ENCODE measurements at places on chromosomes 7 and 10. TPM values are rescaled to one million over a fixed set of nuclear protein-coding genes. Genes with fewer than 3 reads are reported as not detected.

Gene DMBT1
- not detected for total RNA-seq

Gene NEURL1
- total RNA-seq: 10.0 TPM

Gene GDF10
- not detected for total RNA-seq

Gene C10orf143
- total RNA-seq: 1.4 TPM

Gene MRPL43
- total RNA-seq: 51.4 TPM

Gene CAMK2B
- not detected for total RNA-seq

Gene INA
- total RNA-seq: 6.2 TPM

Gene LIPJ
- total RNA-seq: not detected

Gene BMI1
- total RNA-seq: 56.5 TPM

Gene SFMBT2
- total RNA-seq: 0.11 TPM

Gene CYP3A7
- 0.22 TPM for total RNA-seq

Gene CXCL12
- total RNA-seq: 0.79 TPM

Gene TDRD1
- total RNA-seq: 0.39 TPM

Gene GSDME
- total RNA-seq: 65.0 TPM

Gene HOXA3
- 4.7 TPM for total RNA-seq

Gene IL6
- total RNA-seq: not detected

Gene CCDC136
- 0.65 TPM for total RNA-seq

Gene RET
- total RNA-seq: 0.11 TPM

Gene CYP2C19
- under 0.01 TPM for total RNA-seq

Gene C10orf90
- total RNA-seq: not detected

Gene OR2A5
- total RNA-seq: not detected

Gene CPXM2
- total RNA-seq: 3.3 TPM

Gene PIK3AP1
- total RNA-seq: under 0.01 TPM

Gene LUC7L2
- total RNA-seq: 42.5 TPM

Gene PRLHR
- total RNA-seq: not detected

Gene SLC26A5
- not detected for total RNA-seq

Gene VSTM4
- total RNA-seq: not detected

Gene COL28A1
- under 0.01 TPM for total RNA-seq

Gene WASL
- total RNA-seq: 20.8 TPM

Gene COL13A1
- not detected for total RNA-seq

Gene KNDC1
- total RNA-seq: 1.6 TPM

Gene KCP
- 0.33 TPM for total RNA-seq

Measured in placental epithelial cell (primary cell).